ENCODE measurements at places on chromosomes 11 and 22.

DNA sequence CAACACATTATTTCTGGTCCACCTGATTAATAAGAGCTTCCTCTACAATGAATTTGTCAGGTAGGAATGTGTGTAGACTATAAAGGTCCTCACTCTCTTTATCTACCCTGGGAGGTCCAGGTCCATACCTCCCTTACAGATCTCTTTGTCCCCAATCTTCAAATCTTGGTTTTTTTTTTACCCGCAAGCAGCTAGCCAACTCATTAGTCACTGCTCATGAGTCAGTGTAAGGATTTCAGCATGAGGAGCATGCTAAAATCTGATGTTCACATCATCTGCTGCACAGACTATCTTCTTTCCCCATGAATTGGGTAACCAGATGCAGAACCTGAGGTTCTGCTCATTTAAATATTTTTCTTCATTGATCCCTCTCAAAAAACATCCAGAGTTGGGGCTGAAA is 397.0 kb upstream of the ISX start:
- no peak for DNase-seq

- DNase-seq: no peak
Observed at GRCh38 chr22:32574411-32574810, 99.8 kb downstream of the FBXO7 start.

- DNase-seq: no peak
Observed at GRCh38 chr22:27842669-27843431, 41.3 kb upstream of the MN1 start.

GRCh38 chr11:38824573-38824972 is 2226.5 kb upstream of the RAG2 start:
- no peak for DNase-seq

DNA sequence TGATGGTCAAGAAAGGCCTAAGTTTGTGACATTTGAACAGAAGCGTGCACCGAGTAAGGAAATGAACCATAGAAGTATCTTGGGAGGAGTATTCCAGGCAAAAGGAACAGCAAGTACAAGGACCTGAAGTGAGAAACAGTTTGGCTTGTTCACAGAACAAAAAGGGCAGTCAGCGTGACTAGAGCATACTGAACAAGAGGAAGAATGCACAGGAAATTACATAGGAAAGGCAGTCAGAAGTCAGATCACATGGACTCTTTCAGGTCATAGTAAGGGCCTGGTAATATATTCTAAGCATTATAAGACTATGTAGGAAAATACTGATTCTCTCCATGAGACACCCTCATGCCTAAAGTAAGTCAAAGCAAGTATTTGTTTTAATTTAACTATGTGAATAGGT is 52.3 kb upstream of the GAB2 start:
- no peak for DNase-seq

DNA sequence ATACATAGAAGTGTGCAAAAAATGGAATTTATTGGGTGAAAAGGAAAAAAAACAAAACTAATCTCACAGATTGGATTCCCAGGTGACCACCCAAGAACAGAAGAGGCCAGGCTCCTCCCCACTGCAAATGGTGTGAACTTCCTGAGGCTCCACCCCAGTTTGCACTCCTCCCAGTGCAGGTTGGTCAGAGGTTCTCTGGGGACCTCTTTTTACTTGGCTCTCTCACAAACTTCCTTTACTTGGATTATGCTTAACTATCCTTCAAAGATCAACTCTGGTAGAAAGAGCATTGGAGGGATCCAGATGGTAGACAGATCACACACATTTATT is 138.9 kb upstream of the CCDC90B start:
- no peak for DNase-seq

DNA sequence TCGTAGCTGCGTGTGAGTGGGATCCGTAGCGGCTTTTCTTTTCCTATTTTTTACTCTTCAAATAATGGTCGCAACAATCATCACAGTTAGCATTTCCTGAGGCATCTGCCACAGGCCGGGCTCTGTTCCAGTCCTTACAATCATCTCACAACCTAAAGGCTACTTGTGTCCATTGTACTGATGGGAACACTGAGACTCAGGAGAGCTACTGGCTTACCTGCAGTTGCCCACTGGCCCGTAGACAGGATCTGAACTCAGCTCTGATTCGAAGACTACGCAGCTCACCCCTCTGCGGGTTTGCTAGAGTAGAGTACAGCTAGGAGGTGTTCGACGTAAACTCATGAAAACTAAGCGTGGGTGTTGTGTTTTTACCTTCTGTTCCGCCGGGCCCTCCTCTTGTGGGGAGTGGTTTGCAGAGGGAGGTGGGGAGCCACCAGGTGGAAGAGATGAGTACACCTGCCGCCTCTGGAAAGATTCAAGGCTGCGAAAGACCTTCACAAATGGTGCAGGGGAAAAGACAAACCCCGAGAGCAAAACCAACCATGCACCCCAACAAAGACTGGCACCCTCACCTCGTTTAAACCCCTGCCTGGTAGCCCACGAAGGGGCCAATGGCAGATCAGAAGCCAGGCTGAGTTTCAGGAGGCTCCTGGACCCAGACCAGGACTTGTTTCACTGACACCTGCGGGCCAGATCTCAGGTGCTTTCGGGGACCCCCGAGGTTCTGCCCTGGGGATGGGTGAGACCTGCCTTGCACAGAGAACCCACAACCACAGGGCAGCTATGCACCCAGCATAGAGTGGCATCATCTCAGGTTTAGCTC is 18.3 kb upstream of the RFPL3 start:
- no peak for DNase-seq

DNA sequence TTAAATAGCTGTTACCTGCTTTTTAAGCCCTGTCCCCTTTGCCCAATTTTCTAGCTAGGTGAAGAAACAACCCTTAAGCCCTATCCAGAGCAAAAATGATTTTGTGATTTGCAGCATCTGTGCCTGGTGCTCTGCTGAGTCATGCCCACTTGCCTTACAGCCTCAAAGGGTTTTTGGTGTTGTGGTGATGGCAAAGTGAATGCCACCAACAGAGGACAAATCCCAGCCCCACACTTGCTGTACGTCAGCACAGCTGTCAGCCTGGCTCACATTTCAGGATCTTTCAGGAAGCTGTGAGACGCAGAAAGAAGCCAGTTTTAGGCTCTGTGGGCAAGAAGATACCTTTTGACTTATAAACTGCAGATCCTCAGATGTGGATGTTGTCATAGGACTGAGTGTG is 401.7 kb downstream of the TENM4 start:
- DNase-seq: no peak

DNA sequence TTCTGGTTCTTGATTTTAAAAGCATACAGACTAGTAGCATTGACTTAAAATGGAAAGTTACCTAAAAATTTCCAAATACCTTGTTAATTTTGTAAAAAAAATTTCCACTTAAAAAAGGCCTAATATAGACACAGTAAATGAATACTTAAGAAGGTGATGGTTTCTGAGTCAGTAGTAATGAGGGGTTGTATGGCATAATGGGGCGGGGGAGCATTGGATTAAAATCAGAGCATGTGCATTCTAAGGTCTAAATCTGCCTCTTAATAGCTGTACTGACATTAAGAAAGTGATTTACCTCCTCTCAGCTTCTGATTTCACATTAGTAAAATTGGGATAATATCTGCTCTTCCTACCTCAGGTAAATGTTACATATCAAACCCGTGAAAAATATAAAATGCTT is 446.5 kb downstream of the AASDHPPT start:
- DNase-seq: no peak

DNA sequence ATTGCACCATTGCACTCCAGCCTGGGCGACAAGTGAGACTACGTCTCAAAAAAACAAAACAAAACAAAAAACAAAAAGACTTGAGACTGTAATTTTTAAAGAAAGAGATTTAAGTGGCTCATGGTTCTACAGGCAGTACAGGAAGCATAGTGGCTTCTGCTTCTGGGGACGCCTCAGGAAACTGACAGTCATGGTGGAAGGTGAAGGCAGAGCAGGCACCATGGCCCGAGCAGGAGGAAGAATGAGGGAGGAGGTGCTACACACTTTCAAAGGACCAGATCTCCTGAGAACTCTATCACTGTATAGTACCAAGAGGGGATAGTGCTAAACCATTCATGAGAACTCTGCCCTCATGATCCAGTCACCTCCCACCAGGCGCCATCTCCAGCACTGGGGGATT is 52.0 kb downstream of the CBL start:
- no peak for DNase-seq

GRCh38 chr22:50305923-50306566 is 1.4 kb downstream of the PLXNB2 start:
- no peak for DNase-seq

DNA sequence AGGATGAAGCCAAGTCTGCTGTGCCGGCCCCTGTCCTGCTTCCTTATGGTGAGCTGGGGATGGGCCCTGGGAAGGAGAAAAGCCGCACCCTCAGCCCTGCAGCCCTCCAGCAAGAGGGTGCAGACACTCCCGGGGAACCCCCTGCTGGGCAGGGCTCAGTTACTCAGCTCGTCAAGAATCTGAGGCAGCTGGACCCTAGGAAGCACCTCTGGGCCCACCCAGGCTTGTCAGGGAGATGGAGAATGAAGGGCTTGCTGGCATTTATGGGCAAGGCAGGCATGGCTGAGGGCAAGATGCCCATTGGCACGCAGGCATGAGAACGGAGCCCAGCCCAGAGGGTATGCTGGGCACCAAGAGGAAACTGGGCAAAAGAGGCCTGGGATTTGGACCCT is 12.9 kb downstream of the RELT start:
- DNase-seq: no peak

DNA sequence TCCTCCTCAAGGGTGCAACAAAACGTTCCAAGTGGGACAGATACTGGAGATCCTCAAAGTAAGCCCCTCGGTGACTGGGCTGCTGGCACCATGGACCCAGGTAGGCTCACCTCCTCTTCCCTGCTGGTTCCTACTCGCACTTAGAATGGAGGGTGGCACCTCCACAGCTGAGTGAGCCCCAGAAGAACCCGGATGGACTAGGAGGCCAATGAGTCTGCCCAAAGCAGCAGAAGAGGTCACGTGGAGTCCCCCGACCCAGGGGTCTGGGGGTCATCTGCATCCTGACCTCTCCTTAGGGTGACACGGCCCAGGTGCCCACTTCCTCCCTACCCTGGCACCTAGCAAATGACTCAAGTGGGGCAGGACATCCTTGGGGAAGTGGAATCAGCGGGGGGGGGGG is 4.4 kb downstream of the APOL1 start:
- DNase-seq: no peak

DNA sequence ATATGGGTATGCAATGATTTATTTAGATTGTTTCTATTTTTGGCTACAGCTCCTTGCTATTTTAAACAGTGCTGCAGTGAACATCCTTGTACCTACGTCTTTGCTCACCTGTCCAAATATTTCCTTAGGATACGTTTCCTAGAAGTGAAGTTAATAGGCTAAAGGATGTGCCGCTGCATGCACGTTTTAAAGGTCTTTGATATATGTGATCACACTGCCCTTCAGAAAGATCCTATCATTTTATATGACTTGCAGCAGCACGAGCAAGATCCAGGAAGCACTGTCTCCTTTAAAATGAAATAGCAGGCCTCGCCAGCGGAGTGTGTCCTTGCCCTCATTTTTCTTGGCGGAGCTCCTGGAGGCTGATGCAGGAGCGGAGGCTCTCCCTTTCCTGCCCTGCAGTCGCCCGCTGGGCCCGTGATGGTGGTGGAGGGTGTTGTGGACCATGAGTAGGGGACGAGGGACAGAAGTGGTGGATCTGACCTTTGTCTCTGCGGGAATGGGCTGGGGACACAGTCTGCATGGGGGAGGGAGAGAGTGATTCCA is 19.4 kb downstream of the RPS6KA4 start:
- no peak for DNase-seq

GRCh38 chr11:8948886-8949285 is 6.1 kb upstream of the ASCL3 start:
- no peak for DNase-seq

GRCh38 chr11:820655-821511 is 2.2 kb downstream of the PNPLA2 start:
- no peak for DNase-seq

GRCh38 chr22:19240813-19241592 is 50.5 kb downstream of the CLTCL1 start:
- no peak for DNase-seq

GRCh38 chr11:33936725-33937604 is 45.1 kb upstream of the LMO2 start:
- no peak for DNase-seq

GRCh38 chr11:74937696-74938475 is 11.0 kb downstream of the XRRA1 start:
- DNase-seq: no peak

DNA sequence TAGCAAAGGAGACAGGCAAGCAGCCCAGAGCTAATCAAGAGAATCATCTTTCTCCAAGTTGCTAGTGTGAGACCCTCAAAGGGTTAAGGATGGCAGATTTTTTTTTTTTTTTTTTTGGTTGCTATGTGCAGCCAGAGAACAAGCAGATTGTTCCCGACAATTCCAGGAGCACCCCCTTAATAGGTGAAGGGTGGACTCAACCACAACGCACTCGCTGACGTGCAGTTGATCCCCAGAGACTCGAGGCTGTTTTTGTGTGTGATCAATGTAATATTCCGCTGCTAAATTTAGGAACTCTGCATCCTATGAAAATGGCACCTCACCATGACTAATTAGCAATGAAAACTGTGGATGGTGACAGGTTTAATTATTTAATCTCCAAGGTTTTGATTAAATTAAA is 789.0 kb downstream of the KCNA4 start:
- no peak for DNase-seq

DNA sequence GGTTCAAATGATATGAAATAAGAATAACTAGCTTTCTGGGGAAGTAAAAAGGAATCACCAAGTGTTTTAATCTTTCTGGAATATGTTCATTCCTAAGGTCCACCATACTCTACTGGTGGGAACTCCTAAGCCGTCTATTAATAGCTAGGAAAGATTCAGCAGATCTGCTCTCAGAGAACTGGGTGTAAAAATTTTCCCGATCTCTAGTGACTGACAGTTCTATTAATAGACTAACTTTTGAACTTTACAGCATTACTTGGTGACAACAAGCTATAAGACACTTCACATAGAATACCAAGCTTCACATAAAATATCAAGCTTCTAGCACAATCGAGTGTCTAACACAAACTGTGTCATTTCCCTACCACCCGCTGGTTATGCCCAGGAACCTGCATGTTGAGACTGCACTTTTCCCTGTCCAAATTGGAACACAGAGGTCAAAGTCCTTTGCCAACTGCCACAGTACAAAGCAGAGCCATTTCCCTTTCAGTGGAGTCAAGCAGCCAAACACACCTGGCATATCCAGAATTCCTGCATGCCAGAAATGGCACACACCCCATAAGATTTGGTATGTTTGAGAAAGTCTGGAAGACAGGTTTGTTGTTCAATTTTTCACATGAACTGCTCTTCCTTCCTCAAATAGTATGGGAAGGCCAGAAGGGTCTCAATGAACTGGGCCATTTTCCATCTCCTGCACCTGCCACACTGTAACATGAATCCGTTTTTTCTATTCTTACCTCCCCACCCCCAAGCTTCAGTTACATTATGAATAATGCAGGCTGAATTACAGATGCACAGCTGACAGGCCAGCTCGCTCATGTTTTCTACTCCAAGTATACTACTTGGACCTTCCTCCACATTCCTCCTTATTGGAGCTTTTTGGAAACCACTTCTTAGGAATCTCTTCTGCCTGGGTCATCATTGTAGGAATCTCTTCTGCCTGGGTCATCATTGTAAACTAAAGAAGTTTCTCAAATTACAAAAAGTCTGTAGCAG is 3.7 kb downstream of the OSBP start:
- no peak for DNase-seq

- DNase-seq: no peak
Observed at GRCh38 chr22:29692327-29692640, 27.5 kb upstream of the CABP7 start.

Data from stimulated activated CD8-positive, alpha-beta memory T cell treated with anti-CD3 and anti-CD28 coated beads, Interleukin-4, amount 100 ng/mL, for 24 hours (primary cell).